ENCODE measurements at places on chromosomes 12 and 14. TPM values are rescaled to one million over a fixed set of nuclear protein-coding genes. Genes with fewer than 3 reads are reported as not detected.

Gene OLR1
- 0.19 TPM for total RNA-seq

Gene ITGB7
- 1.1 TPM for total RNA-seq

Gene CCDC85C
- total RNA-seq = 17.7 TPM

Gene KLRD1
- 2.2 TPM for total RNA-seq

Gene SOX5
- 41.9 TPM for total RNA-seq

Gene DNAI7
- total RNA-seq = 0.47 TPM

Gene SLC11A2
- 59.6 TPM for total RNA-seq

Gene C1QL4
- not detected for total RNA-seq

Gene ALX1
- not detected for total RNA-seq

Gene IFNG-AS1
- 0.94 TPM for total RNA-seq

Gene PXN
- 93.0 TPM for total RNA-seq

Gene ZDHHC22
- not detected for total RNA-seq

Gene MDM1
- 21.8 TPM for total RNA-seq

Gene BMP4
- 13.9 TPM for total RNA-seq

Gene VRTN
- total RNA-seq = not detected

Gene PPP1CC
- total RNA-seq = 95.0 TPM

Gene ACSS3
- total RNA-seq = 73.3 TPM

Gene NPAS3
- total RNA-seq = 2.5 TPM

Gene DUSP16
- 19.2 TPM for total RNA-seq

Gene SUOX
- total RNA-seq = 24.3 TPM

Gene DDN
- not detected for total RNA-seq

Gene BCL2L14
- total RNA-seq = 0.36 TPM

Gene TXNRD1
- 313 TPM for total RNA-seq

Gene PIP4P1
- total RNA-seq = 20.7 TPM

Gene DTX1
- total RNA-seq = 40.0 TPM

Gene PRPF39
- total RNA-seq = 32.2 TPM

Gene PIWIL1
- not detected for total RNA-seq

Gene CREBL2
- total RNA-seq = 53.0 TPM
